Type B pancreatic cell (in vitro differentiated cells): ENCODE measurements at places on chromosomes 6 and 20. TPM values are rescaled to one million over a fixed set of nuclear protein-coding genes. Genes with fewer than 3 reads are reported as not detected.

- no peak for DNase-seq
Observed at GRCh38 chr20:35947489-35947888, 6.8 kb downstream of the SCAND1 start.

DNA sequence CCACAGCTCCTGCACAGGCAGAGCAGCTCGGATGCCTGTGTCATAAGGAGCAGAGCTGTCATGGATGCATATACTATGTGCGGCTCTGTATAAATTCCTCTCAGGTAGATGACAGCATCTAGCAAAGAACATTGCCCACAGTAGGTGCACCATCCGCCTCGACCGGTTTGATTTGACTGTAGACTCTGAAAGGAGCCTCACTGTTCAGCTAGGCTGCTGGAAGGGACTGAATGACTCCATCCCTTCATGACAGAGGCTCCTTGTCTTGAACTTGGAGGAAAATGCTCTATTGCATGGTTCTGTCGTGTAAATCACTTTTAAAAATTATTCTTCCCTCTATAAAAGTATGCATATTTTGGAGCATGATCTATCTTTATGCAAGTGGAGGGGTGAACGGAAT, 128.8 kb upstream of the QKI start:
- DNase-seq = no peak

- DNase-seq = no peak
Observed at GRCh38 chr20:479487-479886, 17.2 kb upstream of the TBC1D20 start.

- no peak for DNase-seq
Observed at GRCh38 chr6:12160326-12160725, 129.8 kb upstream of the EDN1 start.

- DNase-seq = no peak
Observed at GRCh38 chr20:44810061-44810390, 320 bp downstream of the RIMS4 start.

GRCh38 chr20:57391439-57392301, 474 bp downstream of the RBM38 start:
- no peak for DNase-seq

DNA sequence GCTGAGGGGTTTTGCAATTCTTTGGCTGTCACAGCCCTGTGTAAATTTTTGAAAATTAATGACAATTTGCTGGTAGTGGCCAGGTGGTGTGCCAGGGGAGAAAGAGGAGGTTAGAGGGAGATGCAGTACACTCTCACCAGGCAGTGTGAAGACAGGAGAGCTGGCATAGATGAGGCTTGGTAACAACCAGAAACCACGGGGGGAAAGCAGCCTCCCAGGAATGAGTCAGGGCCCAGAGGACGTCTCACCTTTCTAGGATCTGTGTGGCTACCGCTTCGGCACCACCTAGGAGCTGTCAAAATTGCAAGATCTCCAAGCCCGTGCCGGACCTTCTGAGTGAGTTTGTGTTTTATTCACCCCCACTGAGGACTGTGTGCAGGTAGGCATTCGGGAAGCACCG, 171.4 kb downstream of the PACRG start:
- DNase-seq = no peak

DNA sequence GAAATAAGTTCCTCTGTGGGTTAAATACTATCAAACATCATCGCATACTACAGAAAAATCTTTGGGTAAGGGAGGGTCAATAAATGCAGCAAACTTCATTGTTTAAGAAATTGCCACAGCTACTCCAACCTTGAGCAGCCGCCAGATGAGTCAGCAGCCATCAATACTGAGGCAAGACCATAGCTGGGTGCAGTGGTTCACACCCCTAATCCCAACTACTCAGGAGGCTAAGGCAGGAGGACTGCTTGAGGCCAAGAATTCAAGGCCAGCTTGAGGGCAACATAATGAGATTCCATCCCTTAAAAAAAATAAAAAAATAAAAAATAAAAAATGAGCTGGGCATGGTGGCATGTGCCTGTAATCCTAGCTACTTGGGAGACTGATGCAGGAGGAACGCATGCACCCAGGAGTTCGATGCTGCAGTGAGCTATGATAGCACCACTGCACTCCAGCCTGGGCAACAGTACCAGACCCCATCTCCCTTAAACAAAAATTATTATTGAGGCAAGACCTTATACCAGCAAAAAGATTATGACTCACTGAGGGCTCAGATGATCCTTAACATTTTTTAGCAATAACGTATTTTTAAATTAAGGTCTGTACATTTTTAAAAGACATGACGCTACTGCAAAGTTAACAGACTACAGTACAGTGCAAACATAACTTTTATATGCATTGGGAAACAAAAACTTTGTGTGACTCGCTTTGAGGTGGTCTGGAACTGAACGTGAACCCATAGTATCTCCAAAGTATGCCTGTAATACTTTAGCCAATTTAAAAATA, 8.8 kb downstream of the SRPK1 start:
- no peak for DNase-seq

DNA sequence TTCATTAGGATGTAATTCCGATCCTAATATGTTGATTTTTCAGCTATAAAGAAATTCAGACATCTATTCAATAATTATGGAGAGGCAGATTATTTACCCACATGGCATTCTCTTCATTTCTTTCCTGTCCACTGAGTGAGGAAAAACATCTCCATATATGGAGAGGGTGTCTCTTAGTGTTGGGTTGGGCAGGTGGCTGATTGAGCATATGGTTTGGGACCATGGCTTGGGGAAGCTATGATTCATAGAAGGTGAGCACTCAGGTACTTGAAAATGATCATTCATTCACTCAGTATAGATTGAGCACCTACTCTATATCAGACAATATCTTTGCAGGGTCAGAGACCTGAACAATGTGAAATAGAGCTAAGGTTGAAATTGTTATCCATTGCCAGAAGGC, 41.3 kb upstream of the IL20RA start:
- no peak for DNase-seq

PHACTR1 gene
- total RNA-seq = 6.6 and 12.3 TPM in 2 replicates

LTA gene
- total RNA-seq = 0.22 TPM in 1 of 2 replicates, not detected in the other

HLA-G gene
- total RNA-seq = 4.6 and 8.3 TPM in 2 replicates

WASF1 gene
- total RNA-seq = 17.7 and 120 TPM in 2 replicates
